ENCODE measurements at places on chromosomes 12 and 14.

- peak; percentile 76 for DNase-seq
Measured at GRCh38 chr14:104393898-104394381, 185.6 kb upstream of the C14orf180 start.

GRCh38 chr12:8912914-8913313, 1.4 kb upstream of the PHC1 start:
- DNase-seq: no peak

DNA sequence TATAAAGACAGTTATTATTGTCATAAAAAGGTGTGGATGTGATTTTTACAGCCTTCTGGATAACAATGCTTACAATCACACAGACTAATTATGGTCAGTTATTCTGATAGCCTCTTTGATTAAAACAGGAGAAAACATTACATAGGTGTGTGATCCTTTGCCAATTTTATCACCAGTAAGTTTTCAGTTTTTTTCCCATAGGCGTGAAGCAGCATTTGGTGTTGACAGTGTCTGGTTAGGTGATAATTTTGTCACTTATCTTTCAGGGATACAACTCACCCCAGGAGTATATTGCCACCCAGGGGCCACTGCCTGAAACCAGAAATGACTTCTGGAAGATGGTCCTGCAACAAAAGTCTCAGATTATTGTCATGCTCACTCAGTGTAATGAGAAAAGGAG, 208.8 kb downstream of the EPS8 start:
- DNase-seq: no peak

GRCh38 chr14:81269100-81269978, 48.6 kb upstream of the GTF2A1 start:
- no peak for DNase-seq

GRCh38 chr14:103502877-103503276, 19.8 kb downstream of the CKB start:
- no peak for DNase-seq

- DNase-seq: no peak
Measured at GRCh38 chr12:25382311-25383106, 131.8 kb upstream of the KRAS start.

- no peak for DNase-seq
Measured at GRCh38 chr14:75044322-75044721, 6.9 kb downstream of the MLH3 start.

- DNase-seq: peak; percentile 95
Measured at GRCh38 chr12:21774358-21775132, at the start of gene KCNJ8. TSS of gene KCNJ8 (minus strand) at chr12:21774706. CDS start at chr12:21773616, 1,090 bp downstream.

GRCh38 chr12:7269273-7269672, 34.6 kb upstream of the ACSM4 start:
- no peak for DNase-seq

Data from left ventricle myocardium superior (tissue), 1 donor.